ENCODE measurements at places on chromosomes 5 and 9. TPM values are rescaled to one million over a fixed set of nuclear protein-coding genes. Genes with fewer than 3 reads are reported as not detected.

AK8 gene
- 3.7 TPM for total RNA-seq

TAL2 gene
- not detected for total RNA-seq

SETD9 gene
- total RNA-seq: 14.4 TPM

DNA sequence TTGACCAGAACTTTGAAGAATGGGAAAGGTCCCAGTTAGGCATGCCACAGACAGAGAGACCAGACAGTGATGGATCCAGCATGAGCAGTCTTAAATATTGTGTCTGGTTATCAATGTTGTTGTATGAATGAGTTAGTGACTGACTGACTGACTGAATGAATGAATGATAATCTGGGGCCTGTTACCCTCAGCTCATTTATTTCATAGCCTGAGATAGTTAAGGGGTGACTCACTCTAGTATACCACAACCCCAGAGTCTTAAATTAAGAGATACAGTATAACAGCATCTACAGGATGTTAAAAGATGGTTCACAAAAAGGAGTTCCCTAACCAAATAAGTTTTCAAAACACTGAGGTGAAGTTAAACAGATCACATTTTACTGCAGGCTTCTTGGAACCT is 133.5 kb downstream of the SGCD start:
- no peak overlapping the region for H3K4me3 ChIP-seq
- no peaks in the 10 kb centered on the region for H3K36me3 ChIP-seq
- no peak overlapping the region for H3K27ac ChIP-seq
- no peaks in the 10 kb centered on the region for H3K4me1 ChIP-seq
- no peaks in the 10 kb centered on the region for H3K27me3 ChIP-seq

- peak overlapping the region; percentile 56 for H3K4me3 ChIP-seq
- H3K4me1 ChIP-seq: peaks cover 32% of the 10 kb centered on the region
- H3K36me3 ChIP-seq: no peaks in the 10 kb centered on the region
- H3K27me3 ChIP-seq: peaks cover 67% of the 10 kb centered on the region
These were observed 782 bp upstream of the CDC20B start for GRCh38 chr5:55173687-55174230.

DNA sequence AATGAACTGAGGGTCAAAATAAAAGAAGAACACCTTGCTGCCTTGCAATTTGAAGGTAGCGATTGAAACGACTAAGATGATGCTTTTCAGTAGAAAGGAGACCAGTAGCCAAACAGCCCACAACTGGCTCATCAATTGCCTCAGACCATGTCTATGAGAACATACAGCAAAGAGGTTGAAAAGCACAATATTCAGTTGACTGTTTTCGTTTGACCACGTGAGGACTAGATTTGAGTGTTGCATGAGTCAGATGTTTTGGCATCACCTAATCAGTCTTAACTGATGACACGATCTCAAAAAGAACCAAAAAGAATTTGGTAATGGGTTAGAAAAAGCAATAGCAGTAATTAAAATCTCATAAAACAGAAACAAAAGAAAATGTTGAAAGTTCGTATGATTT is 82.7 kb upstream of the IL7R start:
- H3K27me3 ChIP-seq: no peaks in the 10 kb centered on the region
- H3K4me1 ChIP-seq: no peaks in the 10 kb centered on the region
- H3K4me3 ChIP-seq: no peak overlapping the region
- H3K36me3 ChIP-seq: no peaks in the 10 kb centered on the region
- H3K27ac ChIP-seq: no peak overlapping the region

GRCh38 chr5:131239686-131240085 is 24.2 kb upstream of the CDC42SE2 start:
- no peaks in the 10 kb centered on the region for H3K36me3 ChIP-seq
- H3K4me1 ChIP-seq: no peaks in the 10 kb centered on the region
- H3K27me3 ChIP-seq: no peaks in the 10 kb centered on the region
- H3K27ac ChIP-seq: no peak overlapping the region
- no peak for DNase-seq

DNA sequence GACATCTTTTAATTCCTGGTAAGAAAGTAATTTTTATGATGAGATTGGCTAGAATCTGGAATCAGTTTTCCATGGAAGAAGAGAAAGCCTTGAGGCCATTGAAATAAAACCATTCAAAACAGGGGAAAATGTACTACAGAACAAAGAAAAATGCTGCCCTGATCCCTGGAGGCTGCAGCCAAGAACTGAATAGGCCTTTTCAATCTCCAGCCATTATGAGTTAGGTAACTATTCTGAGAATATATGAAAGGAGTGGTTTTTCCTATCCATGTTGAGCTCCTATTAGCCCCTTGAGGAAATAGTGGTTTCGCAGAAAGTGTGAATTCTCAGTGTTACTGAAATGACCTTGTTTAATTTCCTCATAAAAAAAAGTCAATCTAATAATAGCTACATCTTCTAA is 408.5 kb upstream of the GRAMD2B start:
- H3K27me3 ChIP-seq: no peaks in the 10 kb centered on the region
- peaks cover 19% of the 10 kb centered on the region for H3K4me1 ChIP-seq
- H3K36me3 ChIP-seq: no peaks in the 10 kb centered on the region
- no peak overlapping the region for H3K4me3 ChIP-seq
- DNase-seq: no peak
